GM12891 (cell line): ENCODE measurements at places on chromosomes 7 and 10.

GRCh38 chr7:92306153-92306552, 60.4 kb downstream of the ANKIB1 start:
- DNase-seq = no peak

DNA sequence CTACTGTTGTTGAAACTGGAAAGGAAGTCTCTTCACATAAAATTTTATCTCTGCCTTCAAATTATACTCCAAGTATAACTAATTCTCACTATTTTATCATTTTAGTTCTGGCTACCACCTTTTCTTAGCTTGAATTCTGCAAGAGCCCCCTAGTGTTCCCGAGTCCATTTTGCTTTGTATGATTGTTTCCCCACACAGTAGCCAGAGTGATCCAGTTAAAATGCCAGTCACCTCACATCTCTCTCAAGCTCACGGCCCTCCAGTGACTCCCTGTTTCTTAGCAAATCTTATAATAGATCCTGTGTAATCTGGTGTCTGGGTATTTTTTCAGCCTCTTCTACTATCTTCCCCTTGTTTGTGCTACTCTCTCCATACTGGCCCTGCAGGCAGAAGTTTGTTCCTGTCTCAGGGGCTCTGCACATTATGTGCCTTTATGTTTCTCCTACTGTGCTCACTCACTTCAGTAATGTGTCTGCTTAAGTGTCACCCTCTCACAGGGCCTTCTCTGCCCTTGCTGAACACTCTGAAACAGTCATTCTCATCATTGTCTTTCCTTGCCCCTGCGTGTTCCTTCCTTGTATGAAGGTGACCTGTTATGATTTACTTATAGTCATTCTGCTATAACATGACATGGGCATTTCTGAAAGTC, 8.9 kb downstream of the WAC start:
- no peak for DNase-seq

DNA sequence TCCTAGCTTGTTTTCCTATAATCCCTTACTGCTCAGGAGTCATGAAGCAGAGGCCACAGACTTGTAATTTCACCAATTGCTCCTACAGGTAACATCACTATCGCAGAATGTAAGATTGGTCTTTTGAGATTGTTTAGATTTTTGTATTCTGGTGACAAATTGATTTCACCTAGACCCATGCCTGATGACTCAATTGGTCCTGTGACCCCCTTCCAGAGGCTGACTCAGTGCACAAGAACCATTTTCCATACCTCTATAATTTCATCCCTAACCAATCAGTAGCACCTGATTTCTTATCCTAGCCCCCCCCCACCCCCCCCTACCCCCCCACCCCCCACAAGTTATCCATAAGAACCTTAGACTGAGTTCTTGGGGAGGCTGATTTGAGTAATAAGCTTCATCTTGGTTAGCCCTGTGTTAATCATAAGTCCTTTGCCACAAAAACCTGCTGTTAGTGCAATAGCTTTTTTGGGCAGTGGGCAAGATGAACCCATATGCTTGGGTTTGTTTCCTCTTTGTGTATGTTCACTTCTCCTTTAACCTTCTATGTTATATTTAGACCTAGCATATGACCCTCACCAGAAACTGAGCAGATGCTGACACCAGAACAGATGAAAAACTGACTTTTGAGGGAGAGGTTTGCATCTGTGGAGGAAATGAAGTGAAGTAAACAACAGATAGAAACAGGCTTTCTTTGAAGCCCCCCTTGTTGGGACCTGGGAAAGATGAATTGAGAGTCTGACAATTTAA, 187.1 kb downstream of the KIF20B start:
- no peak for DNase-seq

- DNase-seq = no peak
These were observed 40.6 kb downstream of the MGAM2 start for GRCh38 chr7:142152076-142152475.

DNA sequence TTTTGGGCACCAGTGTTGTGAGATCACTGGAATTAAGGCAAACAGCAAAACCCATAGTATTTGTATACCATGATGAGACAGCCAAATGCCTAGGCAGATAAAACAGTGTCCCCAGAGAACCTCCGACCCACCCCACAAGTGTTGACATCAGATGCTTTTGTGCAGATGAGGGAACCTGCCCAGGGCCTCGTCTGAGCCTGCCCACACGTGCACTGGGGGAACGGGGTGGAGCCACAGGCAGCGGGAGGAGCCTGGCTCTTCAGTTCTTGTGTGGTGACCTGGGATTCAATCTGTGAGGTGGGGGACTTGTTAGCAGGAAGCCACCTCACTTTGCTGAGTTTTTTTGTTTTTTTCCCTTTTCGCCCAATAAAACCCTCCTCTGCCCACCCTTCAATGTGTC, 33.4 kb upstream of the OPTN start:
- no peak for DNase-seq

DNA sequence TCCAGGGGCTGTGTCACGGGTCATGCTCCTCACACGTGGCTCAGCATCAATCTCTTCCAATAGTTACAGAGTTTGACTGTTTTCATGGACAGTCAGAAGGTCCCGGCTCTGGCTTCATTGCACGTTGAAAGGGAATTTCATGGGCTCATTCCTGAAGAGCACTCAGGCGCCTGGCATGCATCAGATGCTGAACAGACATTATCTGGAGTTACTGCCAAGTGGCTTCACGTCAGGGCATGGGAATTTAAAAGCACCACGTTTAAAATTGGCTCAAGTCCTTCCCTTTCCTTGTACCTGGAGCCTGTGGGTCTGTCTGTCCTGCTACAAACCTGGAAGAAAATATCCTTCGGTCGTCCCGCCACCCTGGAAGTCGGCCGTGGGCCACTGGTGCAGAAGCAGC, 50.4 kb downstream of the CFAP46 start:
- no peak for DNase-seq

- DNase-seq = no peak
These were observed 24.3 kb downstream of the DENND2A start for GRCh38 chr7:140616328-140616727.

- no peak for DNase-seq
These were observed 133.0 kb upstream of the ZNF32 start for GRCh38 chr10:43781480-43782361.

DNA sequence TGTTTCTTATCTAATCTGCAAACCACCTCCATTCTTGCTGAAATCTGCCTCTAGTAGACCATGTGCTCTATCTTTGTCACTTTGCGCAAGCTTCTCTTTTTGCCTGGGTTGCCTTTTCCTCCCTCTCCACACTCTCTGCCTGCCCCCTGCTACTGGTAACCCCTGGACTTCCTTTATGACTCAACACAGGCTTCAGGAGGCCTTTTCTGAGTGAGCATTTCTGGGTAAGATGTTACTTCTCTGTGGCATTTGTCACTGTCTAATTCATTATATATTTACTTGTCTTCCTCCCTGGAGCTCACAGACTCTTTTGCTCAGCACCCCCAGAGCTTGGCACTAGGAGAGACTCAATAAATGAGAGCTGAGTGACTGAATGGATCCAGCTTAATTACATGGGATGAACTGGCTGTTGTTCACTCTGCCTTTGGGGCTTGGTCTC, 8.4 kb downstream of the GOLGA7B start:
- DNase-seq = no peak

DNA sequence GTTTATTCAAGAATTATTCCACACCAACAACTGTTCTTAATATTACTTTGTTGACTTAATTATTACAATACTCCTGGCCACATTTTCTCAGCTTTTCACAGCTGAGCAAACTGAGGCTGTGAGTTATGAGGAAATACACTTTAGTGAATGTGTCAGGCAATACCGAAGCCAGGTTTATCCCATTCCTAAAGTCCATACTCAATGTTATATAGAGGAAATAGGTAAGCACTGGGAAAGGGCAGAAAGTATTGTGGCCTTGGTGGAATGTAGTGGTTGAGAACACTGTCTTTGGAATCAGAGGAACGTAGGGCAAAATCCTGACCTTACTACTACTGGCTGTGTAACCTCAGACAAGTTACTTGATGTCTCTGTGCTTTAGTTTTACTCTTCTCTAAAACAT, 110.8 kb downstream of the CD36 start:
- no peak for DNase-seq

- no peak for DNase-seq
These were observed 114.3 kb downstream of the FAM53B start for GRCh38 chr10:124629842-124630241.
